Iris pigment epithelial cell (primary cell): ENCODE measurements at places on chromosomes 2 and 18.

GRCh38 chr18:61817086-61817485 lies 75.7 kb downstream of the RNF152 start:
- peak; percentile 67 for DNase-seq

DNA sequence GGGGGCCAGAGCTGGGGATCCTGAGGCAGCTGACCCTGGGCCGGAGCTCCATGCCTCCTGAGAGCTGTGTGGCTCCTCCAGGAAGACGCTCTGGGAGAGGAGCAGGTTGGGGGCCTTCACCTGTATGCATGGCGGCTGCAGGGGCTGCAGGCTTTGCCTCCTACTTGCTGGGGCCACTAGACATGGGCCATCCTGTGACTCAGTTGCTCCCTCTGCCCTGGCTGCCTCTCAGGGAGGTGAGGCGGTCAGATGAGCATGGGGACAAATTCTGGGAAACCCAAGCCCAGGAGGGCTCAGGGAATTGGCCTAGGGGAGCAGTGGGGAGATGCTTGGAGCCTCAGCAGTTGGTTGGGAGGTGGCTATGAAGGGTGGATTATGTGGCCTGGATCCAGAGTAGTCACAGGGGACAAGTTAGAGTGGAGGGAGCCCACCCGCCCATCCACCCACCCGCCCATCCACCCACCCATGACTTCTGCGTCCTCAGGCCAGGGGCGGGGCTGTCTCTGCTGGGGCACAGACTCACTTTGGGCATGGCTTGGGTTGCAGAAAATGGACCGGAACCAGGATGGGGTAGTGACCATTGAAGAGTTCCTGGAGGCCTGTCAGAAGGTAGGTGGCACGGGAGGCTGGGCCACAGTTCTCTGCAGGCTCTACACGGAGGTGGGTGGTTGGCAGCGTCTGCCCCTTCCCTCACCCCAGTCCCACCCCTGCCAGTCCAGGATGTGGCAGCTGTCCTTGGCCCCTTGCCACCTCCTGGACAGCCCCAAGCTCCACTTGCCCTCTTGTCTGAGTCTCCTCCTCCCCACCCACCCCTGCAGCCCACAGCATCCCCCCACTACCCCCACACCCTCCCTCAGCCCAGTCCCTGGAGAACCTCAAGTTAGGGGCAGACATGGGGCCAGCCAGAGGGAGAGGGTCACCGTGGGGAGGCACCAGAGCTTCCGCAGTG lies 19.5 kb upstream of the FAHD2A start:
- no peak for DNase-seq

GRCh38 chr2:29310650-29311348 lies 195.6 kb downstream of the CLIP4 start:
- no peak for DNase-seq

DNA sequence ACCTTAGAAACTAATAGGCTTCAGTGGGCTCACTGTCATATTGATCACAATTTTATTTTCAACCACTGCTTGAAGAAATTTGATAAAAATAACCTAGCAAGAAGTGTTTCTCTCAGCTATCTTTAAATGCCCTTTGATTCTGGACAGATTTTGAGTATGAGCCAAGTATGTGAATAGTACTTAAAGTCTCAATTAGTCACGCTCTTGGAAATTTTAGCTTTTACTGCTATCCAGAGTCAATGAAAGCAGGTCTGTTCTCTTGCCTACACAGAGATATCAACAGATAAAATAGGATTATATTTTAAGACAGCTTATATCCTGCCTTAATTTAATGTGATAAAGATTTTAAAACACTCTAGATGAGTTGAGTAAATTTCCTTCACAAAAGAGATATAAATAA lies 337.3 kb downstream of the CBLN2 start:
- no peak for DNase-seq

DNA sequence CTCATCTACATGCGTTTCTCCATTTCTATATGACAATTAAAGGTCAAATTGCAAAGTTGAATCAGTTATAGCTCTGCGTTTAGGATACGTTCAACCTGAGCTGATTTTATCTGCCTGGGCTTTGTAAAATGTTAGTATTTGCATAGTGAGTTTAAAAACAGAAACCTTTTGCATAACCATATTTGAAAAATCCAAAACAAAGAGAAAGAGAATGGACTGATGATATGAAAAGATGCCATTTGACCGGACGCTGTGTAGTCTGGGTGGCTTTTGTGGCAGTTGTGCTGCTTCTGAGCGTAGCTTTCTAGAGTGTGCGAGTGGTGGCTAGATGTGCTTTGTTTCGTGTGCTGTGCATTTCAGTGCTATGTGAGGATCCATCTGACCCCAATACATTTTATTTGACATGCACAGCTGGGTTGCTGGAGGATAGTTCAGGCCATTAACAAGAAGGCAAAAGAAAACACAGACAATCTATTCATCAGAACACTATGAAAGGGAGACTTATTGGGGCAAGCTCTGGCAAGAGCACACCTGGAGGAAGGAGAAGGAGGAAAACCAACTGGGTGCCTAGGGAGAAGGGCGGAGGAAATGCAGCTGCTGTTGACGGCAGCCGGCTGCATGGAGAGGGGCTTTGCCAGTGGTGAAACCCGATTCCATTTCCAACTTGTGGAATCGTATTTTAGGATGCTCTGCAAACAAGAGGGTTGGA lies 126.8 kb downstream of the ACOXL start:
- no peak for DNase-seq

DNA sequence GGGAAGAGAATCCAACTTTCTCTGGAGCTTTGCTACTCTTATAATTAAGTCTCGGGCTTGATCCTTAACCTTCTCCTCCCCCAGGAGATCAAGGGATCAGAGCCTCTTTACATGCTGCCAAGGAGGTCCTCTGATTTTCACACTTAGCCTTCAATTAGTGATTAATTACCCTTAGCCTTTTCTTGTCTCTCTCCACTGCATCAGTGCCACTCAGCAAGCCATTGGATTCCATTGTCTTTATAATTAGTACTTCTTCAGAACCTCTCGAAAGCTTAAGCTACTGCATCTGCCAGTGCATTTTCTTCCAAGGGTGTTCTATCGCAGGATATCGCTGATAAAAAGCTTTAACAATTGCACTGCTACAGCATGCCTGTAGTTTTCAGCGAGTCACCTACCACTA lies 477.0 kb upstream of the MEIS1 start:
- DNase-seq: no peak
